ENCODE measurements at places on chromosomes 16 and 17.

DNA sequence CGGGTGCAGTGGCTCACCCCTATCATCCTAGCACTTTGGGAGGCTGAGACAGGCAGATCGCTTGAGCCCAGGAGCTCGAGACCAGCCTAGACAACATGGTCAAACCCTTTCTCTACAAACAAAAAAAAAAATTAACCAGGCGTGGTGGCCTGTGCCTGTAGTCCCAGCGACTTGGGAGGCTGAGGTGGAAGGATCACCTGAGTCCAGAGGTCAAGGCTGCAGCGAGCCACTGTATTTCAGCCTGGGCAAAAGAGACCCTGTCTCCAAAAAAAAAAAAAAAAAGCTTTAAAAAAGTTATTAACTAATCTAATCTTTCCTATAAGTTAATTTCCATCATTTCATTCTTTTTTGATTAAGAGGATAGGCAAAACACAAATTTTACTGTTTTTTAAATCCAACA lies 2.5 kb downstream of the NCOR1 start:
- no peak for DNase-seq

- DNase-seq: no peak
These were observed 603.0 kb upstream of the CDH8 start for GRCh38 chr16:62638964-62639870.

DNA sequence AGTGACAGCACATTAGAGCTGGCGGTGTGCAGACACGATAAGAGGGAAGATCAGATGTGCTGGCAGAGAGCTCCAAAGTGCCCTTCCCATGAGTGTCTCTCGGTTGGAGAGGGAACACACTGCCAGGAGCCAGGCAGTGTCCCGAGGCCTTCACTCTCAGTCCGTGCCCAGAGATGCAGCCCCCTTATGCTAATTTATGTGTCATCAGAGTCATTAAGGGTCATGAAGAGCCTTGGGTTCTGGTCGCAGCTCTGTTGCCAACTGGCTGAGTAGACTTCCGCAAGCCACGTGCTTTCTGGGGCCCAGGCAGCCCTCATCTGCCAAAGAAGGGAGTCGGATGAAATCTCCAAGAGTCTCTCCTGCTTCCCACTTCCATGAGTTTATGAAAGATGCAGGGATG lies 232.5 kb downstream of the MSI2 start:
- no peak for DNase-seq

DNA sequence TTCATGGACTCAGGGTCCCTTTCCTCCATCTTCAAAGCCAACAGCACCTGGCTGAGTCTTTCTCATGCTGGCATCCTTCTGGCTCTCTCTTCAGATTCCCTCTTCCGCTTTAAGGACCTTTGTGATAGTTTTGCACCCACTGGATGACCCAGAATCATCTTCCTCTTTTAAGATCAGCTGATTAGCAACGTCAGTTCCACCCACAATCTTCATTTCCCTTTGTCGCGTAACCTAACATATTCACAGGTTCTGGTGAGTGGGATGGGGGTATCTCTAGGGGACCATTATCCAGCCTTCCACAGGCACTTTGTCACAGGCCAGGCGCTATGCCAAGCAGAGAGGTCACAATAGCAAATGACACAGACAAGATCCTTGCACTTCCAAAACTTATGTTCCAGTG lies 593.8 kb downstream of the MAF start:
- DNase-seq: no peak

GRCh38 chr17:8925808-8926207 lies 39.7 kb downstream of the PIK3R5 start:
- DNase-seq: no peak

GRCh38 chr17:50916708-50917417 lies 50.7 kb upstream of the TOB1 start:
- no peak for DNase-seq

DNA sequence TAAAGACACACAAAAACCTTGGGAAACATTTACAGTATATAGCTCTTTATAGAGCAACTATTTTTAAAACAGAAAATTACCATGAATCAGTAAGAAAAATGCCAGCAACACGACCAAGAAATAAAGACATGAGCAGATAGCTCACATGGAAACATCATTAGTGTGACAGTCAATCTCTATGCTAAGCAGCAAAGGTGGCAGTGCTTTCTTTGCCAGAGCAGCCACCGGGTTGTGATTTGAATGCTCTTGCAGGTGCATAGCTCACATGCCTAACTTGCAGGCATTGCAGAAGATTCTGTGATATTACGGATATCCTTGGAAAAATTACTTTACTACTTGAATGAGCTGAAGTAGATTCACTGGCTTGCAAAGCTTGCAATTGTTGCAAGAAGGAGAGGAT lies 652.9 kb upstream of the C16orf82 start:
- no peak for DNase-seq

- DNase-seq: no peak
These were observed 293.2 kb downstream of the WWOX start for GRCh38 chr16:78392585-78393195.

GRCh38 chr16:50248845-50249244 lies 17.5 kb upstream of the ADCY7 start:
- no peak for DNase-seq

GRCh38 chr16:1330260-1330914 lies 3.1 kb upstream of the BAIAP3 start:
- DNase-seq: no peak

DNA sequence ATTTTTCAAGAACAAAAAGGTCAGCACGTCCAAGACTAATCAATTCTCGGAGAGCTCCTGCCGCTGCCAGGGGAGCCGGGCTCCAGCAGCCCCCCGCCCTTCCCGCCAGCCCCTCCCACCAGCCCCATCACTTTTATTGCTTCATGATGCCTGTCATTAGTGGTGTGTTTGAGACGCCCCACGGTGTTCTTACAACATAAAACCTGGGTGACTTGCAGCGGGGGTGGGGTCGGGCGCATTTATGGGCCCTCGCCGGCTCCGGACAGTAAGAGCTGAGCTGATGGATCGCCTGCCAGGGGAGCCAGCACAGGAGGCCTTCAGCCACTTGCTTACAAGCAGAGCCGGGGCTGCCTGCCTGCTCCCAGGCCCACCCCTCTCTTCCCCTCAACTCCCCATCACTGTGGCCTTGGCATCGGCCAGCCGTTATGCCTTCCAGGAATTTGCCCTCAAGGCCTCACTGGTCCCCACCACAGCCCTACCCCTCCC lies 82.9 kb upstream of the CBX4 start:
- no peak for DNase-seq

GRCh38 chr17:74740641-74741387 lies 3.8 kb downstream of the RAB37 start:
- no peak for DNase-seq

GRCh38 chr16:29899516-29900101 lies at the start of gene SEZ6L2:
TSS of gene SEZ6L2 (minus strand) at chr16:29899550. CDS start at chr16:29899019, 531 bp downstream.
- DNase-seq: peak; percentile 96

DNA sequence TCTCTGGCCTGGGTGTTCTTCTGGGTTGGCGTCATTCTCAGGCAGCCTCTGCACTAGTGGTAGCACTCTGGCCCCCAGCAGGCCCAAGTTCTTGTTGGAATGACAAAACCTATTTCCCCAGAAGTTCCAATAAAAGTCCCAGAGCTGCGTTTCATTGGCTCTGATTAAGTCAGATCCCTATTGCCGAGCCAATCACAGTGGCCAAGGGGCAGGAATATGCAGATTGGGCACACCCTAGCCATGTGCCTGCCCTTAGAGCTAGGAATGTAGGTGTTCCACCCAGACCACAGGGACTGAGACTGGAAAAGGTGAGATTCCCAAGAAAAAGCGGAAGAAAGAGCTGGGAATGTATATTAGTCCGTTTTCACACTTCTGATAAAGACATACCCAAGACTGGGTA lies 44.9 kb upstream of the POLR3E start:
- no peak for DNase-seq

GRCh38 chr17:71313866-71314265 lies 807.0 kb upstream of the SOX9 start:
- DNase-seq: no peak

DNA sequence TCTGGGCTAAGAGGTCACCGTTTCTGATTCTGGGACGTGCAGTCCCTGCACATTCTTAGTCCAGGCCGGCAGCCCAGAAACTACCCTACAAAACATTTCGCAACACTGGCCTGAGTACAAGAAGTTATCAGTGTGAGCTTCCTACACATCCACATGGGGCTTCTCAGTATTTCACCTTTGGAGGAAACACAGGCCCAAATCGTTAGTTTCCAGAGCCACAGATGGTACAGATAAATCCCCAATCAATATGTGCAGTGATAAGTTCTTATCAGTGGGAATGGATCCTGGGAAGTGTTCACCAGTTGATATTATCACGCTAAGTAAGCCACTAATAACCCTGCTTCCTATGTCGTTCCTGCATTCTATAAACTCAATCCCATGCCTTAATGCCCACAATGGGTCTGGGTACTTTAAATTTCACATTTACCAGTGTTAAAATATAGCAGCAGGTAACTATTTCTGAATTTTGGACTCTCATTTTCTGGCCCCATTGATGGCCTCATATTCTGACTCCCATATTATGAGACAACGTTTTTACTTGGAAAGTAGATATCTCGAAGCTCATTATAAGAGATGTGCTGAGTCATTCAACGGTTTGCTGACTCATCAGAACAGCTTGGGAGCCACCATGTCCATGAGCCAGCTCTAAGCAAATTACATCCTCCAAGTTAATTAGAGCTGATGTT lies 370.2 kb upstream of the MAF start:
- DNase-seq: no peak

GRCh38 chr17:49390548-49391324 lies 23.9 kb downstream of the PHB1 start:
- peak; percentile 52 for DNase-seq

GRCh38 chr16:85436636-85437165 lies 176.4 kb upstream of the GSE1 start:
- no peak for DNase-seq

GRCh38 chr17:30347488-30347887 lies 13.6 kb upstream of the TMIGD1 start:
- no peak for DNase-seq

GRCh38 chr16:60811657-60812056 lies 1224.6 kb downstream of the CDH8 start:
- no peak for DNase-seq

DNA sequence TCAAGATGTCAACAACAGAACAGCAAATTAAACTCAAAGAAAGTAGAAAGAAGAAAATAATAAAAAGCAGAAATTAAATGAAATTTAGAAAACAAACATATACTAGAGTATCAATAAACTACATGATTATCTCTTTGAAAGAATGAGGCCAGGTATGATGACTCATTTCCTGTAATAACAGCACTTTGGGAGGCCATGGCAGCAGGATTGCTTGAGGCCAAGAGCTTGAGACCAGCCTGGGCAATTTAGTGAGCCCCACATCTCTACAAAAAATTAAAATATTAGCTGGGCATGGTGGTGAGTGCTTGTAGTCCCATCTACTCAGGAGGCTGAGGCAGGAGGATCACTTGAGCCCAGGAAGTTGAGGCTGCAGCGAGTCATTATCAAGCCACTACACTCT lies 232.5 kb downstream of the RAB11FIP4 start:
- DNase-seq: no peak

DNA sequence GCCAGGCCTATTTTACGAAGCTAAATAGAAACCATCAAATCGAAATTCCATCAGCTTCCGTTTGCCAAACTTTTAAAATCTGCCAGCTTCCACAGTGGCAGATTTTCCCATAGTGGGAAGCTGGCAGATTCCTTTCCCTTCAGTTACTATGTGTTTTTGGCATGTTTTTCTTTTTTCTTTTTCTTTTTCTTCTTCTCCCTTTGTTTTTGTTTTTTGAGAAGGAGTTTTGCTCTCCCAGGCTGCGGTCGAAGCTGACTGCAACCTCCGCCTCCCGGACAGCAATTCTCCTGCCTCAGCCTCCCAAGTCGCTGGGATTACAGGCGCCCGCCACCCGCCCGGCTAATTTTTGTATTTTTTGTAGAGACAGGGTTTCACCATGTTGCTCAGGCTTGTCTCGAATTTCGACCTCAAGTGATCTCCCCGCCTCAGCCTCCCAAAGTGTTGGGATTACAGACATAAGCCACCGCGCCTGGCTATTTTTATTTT lies 684 bp upstream of the CWC25 start:
- no peak for DNase-seq

GRCh38 chr16:80723091-80723490 lies 81.3 kb downstream of the CDYL2 start:
- no peak for DNase-seq

GRCh38 chr17:12522743-12523183 lies 142.9 kb upstream of the MYOCD start:
- DNase-seq: peak; percentile 27

DNA sequence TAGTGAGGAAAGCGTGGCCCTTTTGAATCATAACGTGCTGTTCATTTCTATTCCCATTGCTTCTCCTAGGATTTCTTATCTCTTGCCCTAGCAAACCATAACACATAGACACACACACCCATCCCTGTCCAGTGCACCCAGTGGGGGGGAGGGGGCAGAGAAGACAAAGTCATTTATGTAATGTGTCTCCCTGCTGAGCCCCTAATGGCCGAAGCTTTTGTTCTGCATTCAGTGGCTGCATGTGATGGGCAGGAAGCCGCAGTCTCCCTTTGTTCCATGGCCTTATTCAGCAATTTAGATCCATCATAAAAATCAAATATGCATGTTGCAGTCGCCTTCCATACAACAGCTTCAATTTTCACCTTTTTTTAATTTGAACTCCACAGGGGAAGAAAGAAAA lies 325.4 kb downstream of the ZFHX3 start:
- no peak for DNase-seq

- no peak for DNase-seq
These were observed 8.7 kb downstream of the USB1 start for GRCh38 chr16:58009856-58010416.

DNA sequence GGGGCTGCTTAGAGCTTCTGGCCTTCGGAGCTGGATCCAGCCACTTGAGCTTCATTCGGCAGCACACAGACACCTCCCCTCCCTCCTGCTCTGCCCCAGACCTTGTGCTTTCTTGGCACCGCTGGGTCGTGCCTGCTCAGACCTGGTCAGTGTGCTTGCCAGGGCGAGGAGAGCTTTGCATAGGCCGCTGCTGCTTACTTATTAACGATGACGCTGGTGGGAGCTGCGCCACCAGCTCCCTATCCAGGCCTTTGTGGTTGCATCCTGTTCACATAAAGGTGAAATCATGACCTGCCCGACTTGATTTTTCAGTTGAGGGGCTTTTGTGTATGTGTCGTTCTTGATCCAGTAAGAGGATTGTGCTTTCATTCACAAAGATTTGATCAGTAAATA lies 101.1 kb downstream of the MSI2 start:
- peak; percentile 67 for DNase-seq

DNA sequence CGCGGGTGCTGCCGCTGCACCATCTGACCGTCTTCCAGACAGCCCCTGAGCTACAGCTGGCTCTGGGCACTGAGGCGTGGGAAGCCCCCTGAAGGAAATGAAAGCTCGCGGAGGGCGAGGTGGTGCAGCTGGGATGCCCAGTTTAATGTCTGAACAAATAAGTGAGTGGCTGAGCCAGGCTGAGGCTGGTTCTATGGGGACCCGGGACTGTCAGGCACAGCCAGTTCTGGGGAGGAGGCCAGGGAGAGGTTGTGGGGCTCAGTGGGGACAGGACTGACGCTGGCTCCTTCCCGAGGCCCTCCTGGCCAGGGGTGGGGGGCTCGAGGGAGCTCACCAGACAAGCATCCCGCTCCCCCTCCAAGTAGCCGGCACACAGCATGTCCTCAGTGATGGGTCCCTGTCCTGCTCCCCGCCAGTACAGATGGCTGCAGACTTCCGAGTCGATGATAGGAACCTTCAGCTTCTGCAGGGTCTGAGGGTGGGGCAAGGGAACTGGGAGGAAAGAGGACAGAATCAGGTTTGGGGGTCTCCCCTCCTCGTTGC lies 4.4 kb downstream of the PRSS22 start:
- DNase-seq: no peak

Measured in Calu3 (cell line).